ENCODE measurements at places on chromosomes 11 and 22.

DNA sequence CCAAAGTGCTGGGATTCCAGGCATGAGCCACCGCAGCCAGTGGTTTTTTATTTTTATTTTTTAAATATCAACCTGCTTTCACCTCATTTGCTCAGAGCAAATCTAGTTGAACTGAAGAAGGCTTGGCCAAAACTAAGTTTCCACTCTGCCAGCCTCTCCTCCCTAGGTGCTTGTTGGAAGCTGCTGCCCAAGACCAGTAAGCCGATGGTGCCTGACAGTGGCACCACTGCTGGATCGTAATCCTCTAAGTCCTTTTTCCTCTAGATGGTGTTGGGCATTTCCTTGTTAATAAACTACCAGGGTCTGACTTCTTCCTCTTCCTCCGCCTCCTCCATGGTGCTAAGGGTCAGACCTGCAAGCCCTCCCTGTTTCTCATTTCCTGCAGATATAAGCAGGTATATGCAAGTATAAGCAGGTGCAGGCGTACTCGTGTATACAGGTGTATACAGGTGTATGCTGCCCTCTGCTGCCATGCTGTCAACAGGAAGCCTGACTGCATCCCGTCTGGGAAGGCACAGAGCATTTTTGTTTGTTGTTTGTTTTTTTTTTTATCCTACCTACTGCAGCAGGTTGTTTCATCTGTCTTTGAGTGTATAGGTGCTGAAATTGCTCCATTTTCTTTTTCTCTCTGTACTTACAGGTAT is 1.6 kb downstream of the NADSYN1 start:
- no peak for DNase-seq

- DNase-seq: no peak
Measured at GRCh38 chr11:75868990-75869389, 54.0 kb downstream of the UVRAG start.

DNA sequence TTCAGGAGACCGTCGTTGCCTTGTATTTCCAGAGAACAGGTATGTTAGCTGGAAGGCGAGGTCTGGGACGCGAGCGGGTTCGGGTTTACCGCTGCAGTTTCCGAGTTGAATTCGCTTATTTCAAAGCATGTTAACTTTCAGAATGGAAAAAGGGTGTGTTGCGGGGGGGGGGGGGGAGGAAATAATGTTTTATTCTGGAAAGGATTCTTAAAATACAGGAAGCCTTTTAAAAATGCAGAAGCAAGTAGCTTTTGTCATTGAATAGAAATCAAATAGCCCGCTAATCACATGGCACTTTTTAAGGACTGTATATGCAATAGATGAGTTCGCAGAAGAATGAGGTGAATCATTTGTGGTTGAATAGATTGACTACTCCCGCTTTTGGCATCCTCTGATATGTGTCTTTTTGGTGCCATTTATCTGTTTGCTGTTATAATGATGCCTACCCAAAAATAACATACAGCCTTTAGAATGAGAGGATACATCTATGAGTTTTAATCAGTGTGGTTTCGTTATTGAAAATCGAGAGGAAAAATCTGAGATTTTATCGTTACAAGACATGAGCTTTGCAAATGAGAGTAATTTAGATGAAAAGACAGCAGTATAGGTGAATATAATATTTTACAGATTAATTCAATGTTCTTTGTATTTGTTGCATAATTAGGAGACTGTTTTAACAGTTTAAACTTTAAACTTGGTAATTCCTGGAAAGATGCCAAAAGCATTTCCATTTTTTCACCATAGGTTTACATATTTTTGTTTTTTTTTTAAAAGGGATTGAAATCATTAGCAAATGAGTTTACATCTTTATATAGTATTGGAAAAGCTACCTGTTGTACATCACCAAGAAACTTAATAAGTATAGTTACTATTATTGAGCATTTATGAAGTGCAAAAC is 1.7 kb downstream of the PDE3B start:
- peak; percentile 10 for DNase-seq

DNA sequence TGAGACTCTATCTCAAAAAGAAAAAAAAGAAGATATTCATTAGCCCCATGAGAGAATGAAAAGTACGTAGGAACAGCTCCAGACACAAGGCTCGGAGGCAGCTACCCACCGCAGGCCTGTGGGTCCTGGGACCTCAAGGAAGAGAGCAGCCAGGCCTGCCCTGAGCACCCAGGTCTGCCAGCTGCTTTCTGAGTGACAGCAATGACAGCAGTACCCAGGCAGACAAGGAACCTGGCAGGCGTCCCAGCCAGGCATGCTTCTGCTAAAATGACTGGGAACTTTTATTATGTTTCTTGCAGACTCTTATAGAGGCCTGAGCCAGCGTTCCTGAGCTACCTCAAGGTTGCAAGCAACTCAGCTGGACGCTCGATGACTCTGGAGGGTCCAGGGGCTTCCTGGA is 31.6 kb downstream of the CPT1A start:
- no peak for DNase-seq

DNA sequence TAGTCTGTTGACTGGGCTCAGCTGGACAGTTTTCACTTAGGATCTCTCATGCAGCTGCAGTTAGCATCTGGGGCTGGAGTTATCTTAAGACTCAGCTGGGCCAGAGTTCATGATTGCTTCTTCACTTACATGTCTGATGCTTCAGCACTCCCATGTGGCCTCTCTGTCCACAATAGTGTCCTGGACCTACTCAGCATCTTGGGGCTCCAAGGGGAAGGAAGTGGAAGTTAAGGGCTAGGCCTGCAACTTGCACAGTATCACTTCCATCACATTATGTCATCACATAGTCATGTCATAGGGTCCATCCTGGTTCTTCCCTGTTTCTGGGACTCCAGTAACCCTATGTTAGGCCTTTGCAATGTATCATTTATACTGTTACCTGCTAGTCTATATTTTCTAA is 115.9 kb downstream of the C11orf65 start:
- DNase-seq: no peak

DNA sequence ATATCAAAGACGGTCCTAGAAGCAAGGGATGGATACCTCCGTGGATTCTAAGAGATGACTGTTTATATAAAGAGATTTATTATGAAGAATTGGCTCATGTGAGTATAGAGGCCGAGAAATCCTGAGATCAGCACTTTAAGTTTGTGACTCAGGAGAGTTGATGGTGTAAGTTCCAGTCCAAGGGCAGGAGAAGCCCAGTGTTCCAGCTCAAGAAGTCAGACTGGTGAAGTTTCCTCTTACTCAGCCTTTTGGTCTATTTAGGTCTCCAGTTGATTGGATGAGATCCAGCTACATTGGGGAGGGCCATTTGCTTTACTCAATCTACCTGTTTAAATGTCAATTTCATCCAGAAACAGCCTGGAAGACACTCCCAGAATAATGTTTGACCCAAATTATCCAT is 45.1 kb downstream of the TSPAN18 start:
- no peak for DNase-seq

DNA sequence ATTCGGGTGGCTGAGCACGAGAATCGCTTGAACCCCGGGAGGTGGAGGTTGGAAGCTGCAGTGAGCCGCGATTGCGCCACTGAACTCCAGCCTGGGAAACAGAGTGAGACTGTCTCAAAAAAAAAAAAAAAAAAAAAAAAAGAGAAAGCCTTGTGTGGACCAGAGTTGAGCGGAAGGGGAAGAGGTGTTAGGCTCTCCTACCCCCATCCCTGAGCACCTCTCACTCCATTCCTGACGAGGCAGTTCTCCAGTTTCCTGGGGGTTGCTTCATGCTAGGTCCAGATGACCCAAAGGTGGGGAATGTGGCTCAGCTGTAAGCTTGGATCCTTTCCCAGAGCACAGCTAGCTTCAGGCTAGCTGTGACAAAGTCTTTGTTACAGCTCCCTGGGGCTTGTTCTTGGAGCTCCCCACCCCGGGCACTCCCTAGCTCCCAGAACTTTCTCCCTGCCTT is 8.8 kb upstream of the DNAL4 start:
- peak; percentile 90 for DNase-seq

GRCh38 chr11:57981536-57981935 is 42.1 kb upstream of the OR9Q1 start:
- no peak for DNase-seq

GRCh38 chr11:130308059-130308458 is 6.7 kb downstream of the ZBTB44 start:
- no peak for DNase-seq

DNA sequence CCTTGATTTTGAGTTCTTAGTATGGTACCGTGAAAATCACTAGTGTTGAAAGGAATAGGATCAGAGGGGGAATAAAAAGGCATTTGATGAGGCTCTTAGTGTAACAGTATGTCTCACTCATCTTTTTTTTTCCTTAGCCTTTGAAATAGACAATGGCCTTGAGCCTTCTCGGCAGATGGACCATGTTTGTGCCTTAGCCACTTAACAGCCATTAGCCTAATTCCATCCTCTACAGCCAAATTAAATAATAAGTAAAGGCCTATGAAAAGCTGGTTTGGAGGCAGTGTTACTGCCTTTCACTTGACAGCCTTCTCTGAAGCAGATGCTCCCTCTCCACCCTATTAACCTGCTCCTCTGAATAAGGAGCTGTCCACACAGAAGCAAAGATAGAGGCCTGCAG is 580.7 kb downstream of the NTM start:
- DNase-seq: no peak

DNA sequence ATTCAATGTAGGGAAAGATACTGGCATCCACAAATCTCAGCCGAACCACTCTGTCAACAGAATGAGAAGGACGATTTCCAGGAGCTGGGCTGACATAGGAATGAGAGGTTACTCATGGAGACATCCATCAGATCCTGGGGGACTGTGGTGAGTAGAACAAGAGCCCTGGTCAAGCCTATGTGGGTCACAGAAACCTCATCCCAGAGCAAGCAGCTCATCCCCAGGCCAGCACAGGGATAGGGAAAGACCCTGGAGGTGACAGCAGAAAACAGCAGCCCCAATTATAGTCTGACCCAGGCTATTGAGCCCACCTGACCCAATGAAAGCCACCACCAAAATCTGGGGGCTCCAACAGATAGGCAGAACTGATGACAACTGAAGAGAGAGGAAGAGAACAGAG is 128.0 kb upstream of the SERPIND1 start:
- no peak for DNase-seq

DNA sequence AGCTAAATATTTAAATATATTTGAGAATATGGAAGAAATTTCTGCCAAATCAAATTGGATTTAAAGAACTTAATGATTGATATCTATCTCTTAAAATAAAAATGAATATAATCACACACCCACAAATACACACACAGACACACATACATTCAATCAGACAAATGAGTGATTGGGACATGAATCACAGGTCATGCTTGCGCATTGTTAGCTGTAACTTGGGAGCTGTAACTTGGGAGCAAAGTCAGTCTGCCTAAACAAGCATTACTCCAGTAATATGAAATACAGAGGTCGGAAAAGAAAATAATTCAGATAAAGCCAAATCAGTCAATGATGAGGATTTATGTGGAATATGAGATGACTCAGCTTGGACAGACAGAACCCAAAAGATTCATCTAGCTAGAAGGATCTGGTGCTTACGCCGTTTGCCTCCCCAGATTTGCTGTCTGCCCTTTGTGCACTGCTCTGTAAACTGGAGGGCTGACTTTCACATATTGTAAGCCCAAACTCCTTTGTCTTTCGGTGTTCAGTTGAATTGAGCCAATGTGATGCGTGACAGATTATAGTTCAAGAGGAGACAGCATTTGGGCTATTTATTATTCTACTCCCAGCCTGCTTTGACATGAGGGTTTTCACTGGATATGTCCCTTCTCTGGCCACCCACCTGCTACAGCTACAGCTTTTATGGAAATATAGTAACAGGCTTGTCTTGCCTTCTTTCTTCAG is 1.6 kb downstream of the OR56B1 start:
- DNase-seq: no peak

- DNase-seq: peak; percentile 10
Measured at GRCh38 chr11:107123022-107123421, 104.7 kb upstream of the GUCY1A2 start.

- DNase-seq: no peak
Measured at GRCh38 chr11:32162351-32162750, 71.5 kb downstream of the RCN1 start.

- no peak for DNase-seq
Measured at GRCh38 chr11:130731401-130731800, 184.9 kb downstream of the SNX19 start.

GRCh38 chr11:31340903-31341572 is 28.5 kb downstream of the DCDC1 start:
- DNase-seq: peak; percentile 17

- DNase-seq: no peak
Measured at GRCh38 chr11:15127341-15127740, 12.6 kb downstream of the INSC start.

DNA sequence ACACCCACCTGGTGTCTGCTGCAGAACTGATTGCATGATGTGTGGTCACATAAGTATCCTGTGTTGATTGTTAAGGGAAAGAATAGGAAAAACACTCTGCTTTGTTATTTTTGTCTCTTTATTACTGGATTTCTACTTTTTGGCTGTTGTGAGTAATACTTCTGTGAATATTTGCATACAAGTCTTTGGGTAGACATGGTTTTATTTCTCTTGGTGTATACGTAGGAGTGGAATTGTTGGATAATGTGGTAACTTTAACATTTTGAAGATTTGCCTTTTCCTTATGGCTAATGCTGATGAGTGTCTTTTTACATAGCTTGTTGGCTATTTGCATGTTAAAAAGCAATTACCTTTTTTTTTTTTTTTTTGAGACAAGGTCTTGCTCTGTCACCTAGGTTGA is 13.1 kb downstream of the PPP6R3 start:
- DNase-seq: no peak

GRCh38 chr22:19656541-19657251 is 57.6 kb upstream of the SEPTIN5 start:
- DNase-seq: no peak

- peak; percentile 42 for DNase-seq
Measured at GRCh38 chr11:26522912-26523610, 49.0 kb downstream of the MUC15 start.

- DNase-seq: peak; percentile 16
Measured at GRCh38 chr11:63839508-63840355, 822 bp downstream of the MARK2 start.

GRCh38 chr11:82034527-82034926 is 699.1 kb downstream of the FAM181B start:
- no peak for DNase-seq

- DNase-seq: peak; percentile 53
Measured at GRCh38 chr11:118275176-118275575, 11.1 kb upstream of the MPZL2 start.

DNA sequence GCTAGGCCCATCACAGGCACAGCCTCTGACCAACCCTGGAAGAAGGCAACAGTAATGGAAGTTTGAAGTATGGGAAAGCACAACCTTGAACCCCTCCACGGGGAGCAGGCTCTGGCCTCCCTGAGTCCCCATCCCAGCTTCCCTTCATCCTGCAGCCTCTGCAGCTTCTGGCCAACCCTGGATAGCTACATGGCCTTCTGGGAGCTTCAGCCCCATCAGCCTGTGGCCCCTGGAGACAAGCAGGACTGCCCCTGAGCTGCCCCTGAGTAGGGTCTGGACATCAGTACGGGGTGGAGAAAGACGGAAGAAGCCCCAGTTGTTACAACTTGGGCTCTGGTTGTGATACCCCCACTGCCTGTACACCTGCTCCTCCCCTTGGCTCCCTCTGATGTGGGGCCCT is 113.8 kb upstream of the CD82 start:
- no peak for DNase-seq

DNA sequence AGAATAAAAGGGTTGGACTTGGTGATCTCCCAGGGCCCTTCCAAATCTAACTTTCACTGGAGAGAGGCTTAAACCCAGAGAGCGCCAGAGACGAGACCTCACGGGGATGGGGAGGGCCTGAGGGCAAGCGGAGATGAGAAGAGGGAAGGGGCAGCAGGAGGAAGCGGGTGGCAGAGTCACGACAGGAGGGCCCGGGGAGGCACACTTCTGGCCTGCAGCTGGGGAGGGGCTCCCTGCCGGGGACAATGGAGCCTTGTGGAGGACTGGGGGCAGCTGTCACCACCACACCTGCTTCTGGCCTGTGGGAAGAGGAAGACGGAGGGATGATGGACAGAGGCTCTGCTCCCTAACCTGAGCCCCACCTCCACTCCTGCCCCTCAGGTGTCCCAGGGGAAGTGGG is 40.2 kb downstream of the PDE2A start:
- no peak for DNase-seq

Data from RPMI7951 (cell line).